ENCODE measurements at places on chromosomes 12 and 14.
A peak's percentile ranks its signal among the peaks of the same experiment; 100 is the strongest.

DNA sequence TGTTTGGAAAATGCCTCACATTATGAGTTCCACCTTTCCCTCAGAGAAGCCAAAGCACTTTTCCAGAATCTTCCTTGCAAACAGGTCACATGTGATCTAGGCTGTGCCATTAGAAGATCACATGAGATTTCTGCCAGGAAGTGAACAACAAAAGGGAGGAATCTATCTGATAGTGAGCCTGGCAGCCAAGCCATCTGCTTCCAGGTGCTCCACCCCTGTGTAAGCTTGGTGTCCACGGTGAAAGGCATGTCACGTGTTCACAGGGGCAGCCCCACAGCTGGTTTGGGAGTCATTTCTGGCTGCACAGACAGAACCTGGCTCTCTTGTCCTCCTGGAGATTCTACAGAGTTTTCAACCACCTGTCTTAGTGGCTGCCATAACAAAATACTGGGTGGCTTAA lies 3.5 kb upstream of the KSR2 start:
- DNase-seq = no peak

GRCh38 chr12:107590413-107590812 lies 95.2 kb upstream of the PWP1 start:
- DNase-seq = no peak

GRCh38 chr12:45050751-45051571 lies at the start of gene DBX2:
TSS of gene DBX2 (minus strand) at chr12:45051099. CDS start at chr12:45050927, 172 bp downstream.
- no peak for DNase-seq

- no peak for DNase-seq
Measured at GRCh38 chr14:87264272-87264785, 728.7 kb downstream of the GALC start.

GRCh38 chr12:67765776-67766766 lies 117.5 kb downstream of the DYRK2 start:
- no peak for DNase-seq

DNA sequence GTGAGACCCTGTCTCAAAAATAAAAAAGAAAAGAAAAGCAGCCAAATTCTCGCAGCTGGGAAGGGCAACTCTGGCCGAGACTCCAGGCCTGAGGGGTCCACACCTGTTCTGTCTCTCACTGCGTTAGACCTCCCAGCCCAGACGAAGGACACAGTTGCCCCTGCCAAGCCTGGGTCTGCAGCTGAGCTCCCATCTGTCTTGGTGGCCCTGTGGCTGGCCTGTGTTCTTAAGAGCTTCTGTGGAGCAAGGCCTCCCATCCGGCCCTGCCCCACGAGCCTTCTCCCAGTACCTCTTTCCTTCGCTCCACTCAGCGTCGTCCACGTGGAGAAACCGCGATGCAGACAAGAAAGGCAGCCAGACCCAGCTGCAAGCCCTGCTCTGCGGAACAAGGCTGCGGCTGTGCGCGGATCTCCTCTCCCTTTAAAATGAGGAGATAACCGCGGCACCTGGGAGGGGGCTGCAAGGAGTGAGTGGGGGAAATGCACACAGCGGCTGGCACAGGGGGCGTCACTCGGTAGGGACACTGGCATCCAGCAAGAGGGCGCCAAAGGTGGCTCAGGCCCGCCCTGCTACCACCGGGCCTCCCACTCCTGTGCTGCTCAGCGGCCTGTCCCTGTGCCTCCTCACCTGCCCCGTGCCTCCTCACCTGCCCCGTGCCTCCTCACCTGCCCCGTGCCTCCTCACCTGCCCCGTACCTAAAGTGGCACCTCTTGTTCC lies 42.4 kb downstream of the LRRC74A start:
- DNase-seq = no peak

DNA sequence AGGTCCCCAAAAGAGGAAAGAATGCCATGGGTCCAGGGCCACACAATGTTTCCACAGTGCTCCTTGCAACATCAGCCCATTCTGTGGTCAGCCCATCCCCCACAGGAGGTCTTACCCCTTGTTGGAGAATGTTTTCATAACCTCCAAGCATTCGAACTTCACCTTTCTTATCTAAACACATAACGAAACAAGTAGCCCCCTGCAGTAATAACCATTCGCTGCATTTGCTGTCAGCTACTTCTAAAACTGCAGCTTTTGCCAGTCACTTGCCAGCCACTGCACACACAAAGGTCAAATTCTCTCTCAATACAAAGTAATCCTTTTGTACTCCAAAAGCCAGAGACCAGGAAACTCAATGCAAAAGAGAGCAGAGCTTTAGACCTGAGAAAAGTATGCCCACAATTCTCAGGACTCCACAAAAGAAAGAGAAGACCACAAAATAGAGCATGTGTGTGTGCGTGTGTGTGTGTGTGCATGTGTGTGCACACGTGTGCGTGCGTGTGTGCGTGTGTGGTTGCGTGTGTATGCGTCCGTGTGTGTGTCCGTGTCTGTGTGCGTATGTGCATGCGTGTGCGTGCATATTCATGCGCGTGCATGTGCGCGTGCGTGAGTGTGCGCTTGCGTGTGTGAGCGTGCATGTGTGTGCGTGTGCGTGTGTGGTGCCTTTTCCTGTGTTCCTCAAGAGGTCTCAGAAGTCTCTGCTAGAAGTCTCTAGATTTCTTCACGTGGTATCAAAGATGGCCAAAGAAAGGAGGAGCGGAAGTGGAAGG lies 31.7 kb upstream of the NINJ2 start:
- DNase-seq = no peak

- no peak for DNase-seq
Measured at GRCh38 chr12:76890151-76891143, 11.6 kb upstream of the CSRP2 start.

GRCh38 chr12:6313326-6313940 lies 3.0 kb downstream of the PLEKHG6 start:
- DNase-seq = no peak

GRCh38 chr14:99401621-99402284 lies 78.9 kb downstream of the SETD3 start:
- DNase-seq = no peak

GRCh38 chr14:91146661-91147060 lies 32.8 kb downstream of the DGLUCY start:
- no peak for DNase-seq

DNA sequence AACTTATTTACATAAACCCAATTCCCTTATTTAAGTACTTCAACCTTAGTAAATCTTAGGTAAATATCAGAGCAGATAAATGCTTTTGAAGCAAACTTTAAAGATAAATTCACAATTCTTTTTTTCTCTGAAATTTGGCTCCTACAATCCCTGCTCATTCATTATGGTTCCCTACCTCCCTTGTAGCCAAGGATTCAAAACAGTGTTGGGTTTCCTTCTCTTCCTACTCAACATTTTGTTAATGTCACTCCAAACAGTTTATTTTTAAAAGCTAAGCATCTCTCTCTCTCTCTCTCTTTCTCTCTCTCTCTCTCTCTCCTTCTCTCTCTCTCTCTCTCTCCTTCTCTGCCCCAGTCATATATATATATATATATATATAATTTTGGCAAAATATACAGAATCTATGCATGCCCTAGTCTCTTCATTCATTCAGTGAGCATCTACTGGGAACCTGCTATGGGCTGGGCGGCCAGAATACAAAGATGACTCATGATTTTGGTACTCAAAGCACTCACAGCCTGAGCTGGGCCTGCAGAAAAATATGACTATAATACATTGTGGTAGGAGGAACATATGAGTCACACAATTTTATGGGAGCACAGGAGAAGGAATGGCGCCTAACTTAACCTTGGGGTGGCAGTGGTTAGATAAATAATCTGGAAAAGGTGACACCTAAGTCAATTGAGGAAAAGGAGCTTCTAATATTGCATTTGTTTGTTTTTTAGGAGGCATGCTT lies 123.7 kb upstream of the DHRS4 start:
- DNase-seq = no peak

DNA sequence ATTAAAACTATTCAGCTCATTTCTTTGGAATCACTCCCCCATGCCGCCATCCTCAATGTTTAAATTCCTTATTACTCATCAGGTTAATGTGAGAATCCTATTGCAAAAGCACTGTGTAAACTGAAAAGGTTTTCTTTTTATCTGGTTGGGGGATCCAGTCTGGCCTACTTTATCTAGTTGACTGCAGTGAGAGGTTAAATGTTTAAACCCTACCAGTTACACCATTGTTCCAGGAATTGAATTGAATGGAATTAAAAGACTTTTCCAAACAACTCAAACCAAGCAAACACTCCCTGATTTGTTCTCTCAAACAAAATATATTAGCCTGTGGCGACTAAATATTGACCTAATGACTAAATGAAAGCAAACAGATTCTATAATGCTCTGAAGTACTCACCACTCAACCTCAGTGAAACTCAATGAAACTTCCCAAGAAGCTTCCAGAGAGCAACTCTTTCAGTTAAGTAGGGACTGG lies 100.5 kb downstream of the VEZT start:
- DNase-seq = no peak

DNA sequence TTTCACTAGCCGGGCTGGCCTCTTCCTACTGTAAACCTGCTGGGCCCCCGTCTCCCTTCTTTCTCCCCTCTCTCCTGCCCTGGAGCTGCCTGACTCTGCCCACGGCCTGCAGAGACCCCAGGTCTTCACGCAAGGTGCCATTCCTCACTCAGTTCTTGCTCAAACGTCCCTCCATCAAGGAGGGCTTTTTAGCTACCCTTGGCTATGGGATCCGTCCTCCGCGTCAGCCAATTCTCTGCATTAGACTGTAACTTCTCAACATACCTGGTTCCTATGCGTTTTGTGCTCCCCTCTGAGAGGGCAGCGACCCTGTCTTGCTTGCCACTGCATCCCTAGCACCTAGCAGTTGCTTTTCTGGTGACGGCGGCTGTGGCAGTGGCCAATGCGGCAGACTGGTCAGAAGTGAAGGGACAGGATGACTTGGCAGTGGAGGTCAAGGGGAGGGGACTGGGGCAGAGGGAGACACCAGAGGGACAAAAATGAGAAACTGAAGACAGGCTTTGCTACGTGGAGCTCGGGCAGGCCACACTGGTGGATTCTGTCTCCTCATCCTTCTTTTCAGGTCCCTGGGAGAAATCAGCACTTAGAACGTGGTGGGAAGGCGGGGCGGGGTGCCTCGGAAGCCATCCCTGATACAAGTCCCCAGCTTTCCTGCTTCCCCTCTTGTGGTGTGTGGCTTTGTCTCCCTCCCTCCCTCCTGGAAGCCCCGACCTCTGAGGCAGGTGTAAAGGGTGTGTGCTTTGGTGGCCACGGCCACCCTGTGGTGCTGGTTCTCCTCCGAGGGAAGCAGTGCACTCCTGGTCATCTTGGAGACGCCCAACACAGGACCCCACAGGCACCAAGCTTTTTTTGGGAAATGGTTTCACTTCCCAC lies 1.8 kb downstream of the B3GNT4 start:
- no peak for DNase-seq

DNA sequence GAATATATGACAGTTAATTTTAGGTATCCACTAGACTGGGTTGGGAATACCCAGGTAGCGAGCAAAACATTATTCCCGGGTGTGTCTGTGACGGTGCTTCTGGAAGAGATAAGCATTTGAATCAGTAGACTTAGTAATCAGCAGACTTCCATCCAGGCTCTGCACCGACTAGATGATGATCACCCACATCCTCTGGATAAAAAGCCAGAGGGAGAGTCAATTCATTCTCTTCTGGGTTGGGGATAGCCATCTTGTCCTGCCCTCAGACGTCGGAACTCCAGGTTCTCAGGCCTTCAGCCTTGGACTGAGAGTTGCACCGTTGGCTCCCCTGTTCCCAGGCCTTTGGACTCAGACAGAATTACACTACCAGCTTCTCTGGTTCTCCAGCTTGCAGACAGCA lies 168.0 kb downstream of the PHLDA1 start:
- no peak for DNase-seq

- peak; percentile 93 for DNase-seq
Measured at GRCh38 chr12:54428050-54429013, 9.3 kb upstream of the ITGA5 start.

- peak; percentile 24 for DNase-seq
Measured at GRCh38 chr12:95623554-95624170, 72.4 kb upstream of the USP44 start.

GRCh38 chr14:99246536-99247097 lies 25.4 kb downstream of the BCL11B start:
- DNase-seq = no peak

- no peak for DNase-seq
Measured at GRCh38 chr14:65471038-65471878, 58.7 kb downstream of the FUT8 start.

GRCh38 chr14:21510735-21511657 lies at the start of gene METTL3:
TSS of gene METTL3 (minus strand) at chr14:21511340. CDS start at chr14:21511223, 117 bp downstream.
- DNase-seq = peak; percentile 98

DNA sequence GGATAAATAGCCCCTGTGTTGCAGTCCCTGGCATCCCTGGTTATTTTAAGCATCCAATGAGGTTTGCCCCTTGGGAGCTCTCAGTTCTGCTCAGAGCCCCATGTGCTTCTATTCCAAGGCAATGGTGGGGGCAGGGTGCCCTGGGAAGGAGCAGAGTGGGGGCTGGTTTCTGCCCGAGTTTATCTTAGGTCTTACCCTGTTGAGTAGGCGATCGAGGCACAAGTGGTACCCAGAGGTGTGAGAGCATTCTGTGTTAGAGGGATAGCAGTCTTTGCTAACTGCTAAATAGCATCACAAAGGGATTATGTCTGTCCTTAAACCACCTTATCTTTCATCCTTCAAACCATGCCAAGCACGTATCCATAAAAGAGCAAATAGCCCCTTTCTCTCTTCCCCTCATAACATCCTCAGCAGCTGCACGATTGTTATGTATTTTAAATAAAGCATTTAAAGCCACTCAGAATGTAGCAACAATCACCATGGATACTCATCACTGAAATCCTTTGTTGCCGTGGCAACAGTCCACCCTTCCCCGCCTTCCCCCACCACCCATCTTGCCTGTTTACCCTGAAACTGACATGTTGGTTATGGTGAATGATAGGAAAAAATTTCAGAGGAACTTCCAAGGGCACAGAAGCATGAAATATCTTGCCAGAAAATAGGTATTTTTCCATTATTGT lies 139.3 kb downstream of the PTPN11 start:
- no peak for DNase-seq

- no peak for DNase-seq
Measured at GRCh38 chr12:53502331-53502730, 1.2 kb downstream of the TARBP2 start.

DNA sequence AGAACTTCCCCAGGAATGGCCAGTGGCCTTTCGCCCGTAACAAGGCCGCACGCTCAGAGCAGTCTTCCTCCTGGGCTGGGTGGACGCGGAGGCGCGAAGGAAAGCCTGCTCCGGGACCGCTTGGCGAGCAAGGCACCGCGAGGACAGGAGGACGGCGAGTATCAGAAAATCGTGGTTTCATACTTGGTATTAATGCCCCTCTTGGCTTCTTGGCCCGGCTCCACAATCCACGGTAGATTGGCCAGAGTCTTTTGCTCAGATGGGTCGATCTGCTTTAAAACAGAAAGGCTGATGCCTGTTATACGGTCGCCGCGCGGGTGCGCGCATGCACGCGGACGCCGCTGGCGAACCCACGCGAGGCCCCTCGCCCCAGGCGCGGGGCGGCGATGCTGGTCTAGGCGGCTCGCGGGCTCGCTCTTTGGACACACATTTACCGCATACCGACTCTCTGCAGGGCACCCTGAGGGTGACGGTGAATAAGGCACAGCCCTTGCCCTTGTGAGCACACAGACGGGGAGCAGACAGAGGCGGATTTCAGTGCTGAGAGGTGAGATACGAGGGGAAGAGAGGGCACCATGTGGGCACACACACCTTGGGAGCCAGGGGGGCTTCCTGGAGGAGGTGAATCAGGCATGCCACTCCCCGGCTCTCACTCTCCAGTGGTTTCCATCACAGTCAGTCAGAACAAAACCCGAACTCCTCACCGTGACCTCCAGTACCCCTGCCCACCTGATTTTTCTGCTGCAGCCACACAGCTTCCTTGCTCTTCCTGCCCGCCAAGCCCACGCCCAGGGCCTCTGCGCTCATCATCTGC lies 100.7 kb downstream of the APAF1 start:
- no peak for DNase-seq
